ENCODE measurements at places on chromosomes 2 and 18. TPM values are rescaled to one million over a fixed set of nuclear protein-coding genes. Genes with fewer than 3 reads are reported as not detected.

MATN3 gene
- total RNA-seq, result 0.52 TPM

RNF103 gene
- total RNA-seq, result 33.4 TPM

ST6GAL2 gene
- total RNA-seq, result 3.1 TPM

BOLL gene
- 2.6 TPM for total RNA-seq

CD8B2 gene
- under 0.01 TPM for total RNA-seq

POTEF gene
- total RNA-seq, result not detected

TMEM163 gene
- 1.0 TPM for total RNA-seq

DOK6 gene
- 3.1 TPM for total RNA-seq

CREG2 gene
- 1.6 TPM for total RNA-seq

TUBA3E gene
- not detected for total RNA-seq

DCC gene
- under 0.01 TPM for total RNA-seq

CXCR1 gene
- total RNA-seq, result 0.52 TPM

PCARE gene
- under 0.01 TPM for total RNA-seq

POTEJ gene
- total RNA-seq, result not detected

ANKRD30BL gene
- total RNA-seq, result not detected

TMEM178A gene
- 4.7 TPM for total RNA-seq

HOXD11 gene
- total RNA-seq, result not detected

GLS gene
- 163 TPM for total RNA-seq

ZSWIM2 gene
- not detected for total RNA-seq
